ENCODE measurements at places on chromosomes 4 and X. TPM values are rescaled to one million over a fixed set of nuclear protein-coding genes. Genes with fewer than 3 reads are reported as not detected.
A peak's percentile ranks its signal among the peaks of the same experiment; 100 is the strongest.

Gene BEX4
- polyA plus RNA-seq = 4.5 TPM

Gene SLC7A11
- polyA plus RNA-seq = 5.6 TPM

DNA sequence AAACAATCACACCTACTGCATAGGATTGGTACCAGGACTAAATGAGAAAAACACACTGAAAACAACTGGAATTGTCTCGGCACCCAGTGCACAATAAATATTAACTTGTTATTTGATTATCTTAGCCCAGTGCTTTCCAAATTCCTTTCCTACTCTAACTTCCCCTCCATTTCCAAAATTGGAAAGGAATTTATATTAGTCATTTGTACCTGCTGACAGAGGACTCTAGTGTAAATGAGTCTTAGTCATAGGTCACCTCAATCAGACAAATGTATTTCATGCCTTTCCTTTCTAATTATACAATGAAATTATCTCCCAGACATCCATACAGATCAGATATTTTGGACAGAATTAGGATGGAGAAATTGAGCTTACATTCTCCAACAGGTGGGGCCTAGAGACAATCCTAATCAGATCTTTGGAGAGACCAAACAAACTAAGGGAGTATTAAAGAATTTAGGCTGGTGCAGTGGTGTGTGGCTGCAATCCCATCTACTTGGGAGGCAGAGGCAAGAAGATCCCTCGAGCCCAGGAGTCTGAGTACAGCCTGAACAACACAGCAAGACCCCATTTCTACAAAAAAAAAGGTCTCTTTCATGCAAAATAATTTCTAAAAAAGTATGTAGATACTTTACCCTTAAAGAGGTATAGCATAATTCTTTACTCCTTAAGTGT, 10.1 kb downstream of the SH3D19 start:
- DNase-seq = no peak

DNA sequence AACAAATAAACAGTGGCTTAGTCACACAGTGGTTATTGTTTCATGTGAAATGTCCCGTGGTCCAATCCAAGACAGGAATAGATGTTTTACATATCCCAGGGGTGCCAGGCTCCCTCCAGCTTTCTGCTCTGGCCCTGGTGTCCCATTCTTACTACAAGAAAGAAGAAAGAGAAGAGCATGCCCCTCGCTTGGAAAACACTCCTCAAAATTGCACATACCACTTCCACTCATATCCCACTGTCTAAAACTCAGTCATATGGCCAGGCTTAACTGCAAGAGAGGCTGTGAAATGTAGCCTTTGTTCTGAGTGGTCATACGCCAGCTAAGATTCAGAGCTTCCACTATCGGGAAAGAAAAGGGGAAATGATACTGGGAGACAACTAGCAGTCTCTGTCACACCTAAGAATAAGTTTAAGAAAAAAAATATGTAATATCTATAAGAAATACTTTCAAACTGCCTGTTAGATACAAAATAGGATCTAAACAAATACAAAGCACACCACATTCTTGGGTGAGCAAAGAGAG, 306.8 kb upstream of the FAM241A start:
- DNase-seq = no peak

DNA sequence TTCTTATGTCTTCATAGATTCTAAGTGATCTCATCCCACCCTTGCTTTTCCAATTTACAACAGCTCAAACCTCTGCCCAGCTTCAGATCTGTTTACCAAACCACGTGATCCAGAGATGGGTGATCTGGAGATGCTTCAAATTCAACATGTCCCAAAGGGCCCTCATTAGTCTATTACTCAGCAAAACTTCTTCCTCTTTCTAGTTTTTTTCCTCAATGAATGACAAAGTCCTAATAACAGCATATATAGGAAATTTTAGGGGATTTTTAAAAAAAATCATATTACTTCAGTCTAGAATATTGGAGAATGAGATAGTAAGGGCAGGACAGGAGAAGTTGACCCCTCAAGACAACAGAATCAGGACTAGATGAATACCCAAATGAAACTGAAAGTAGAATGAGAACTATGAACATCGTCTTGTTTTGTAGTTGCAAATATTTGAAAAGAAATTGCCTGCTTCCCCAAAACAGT, 127.1 kb downstream of the CFAP299 start:
- no peak for DNase-seq

- peak; percentile 54 for DNase-seq
These were observed 116.2 kb upstream of the KIT start for GRCh38 chr4:54541426-54542118.

DNA sequence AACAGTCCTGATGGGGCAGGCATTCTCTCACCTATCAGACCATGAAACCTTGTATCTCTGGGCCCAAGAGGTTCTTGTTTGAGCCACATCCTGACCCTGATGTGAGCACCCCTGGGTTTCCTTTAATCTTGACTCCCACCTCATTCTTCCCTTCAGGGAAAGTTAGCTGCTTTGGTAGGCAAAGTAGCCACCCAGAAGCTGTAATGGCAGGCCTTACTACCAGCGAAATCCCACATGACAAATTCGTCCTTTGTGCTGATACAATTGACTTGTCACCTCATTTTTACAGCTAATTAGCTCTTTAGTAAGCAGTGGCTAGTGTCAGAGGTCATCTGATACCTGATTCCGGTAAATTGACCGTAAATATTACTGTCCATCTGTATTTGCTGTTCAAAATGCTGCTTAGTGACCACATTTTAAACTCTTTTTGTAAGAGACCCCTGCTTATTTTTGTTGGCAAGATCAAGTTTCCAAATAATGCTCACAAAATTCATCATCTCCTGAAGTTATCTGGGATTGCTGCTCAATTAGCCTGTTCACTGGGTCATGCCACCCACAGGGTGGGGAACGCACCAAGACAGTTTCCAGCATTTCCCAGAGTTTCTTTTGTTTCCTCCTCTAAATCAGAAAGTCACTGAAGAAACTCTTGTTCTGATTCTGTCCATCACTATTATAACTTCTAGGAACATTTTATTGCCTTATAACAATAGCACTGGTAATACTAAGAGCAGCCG, 329.7 kb downstream of the GPAT3 start:
- DNase-seq = no peak

GRCh38 chrX:16914058-16914457, 32.4 kb upstream of the REPS2 start:
- DNase-seq = no peak

DNA sequence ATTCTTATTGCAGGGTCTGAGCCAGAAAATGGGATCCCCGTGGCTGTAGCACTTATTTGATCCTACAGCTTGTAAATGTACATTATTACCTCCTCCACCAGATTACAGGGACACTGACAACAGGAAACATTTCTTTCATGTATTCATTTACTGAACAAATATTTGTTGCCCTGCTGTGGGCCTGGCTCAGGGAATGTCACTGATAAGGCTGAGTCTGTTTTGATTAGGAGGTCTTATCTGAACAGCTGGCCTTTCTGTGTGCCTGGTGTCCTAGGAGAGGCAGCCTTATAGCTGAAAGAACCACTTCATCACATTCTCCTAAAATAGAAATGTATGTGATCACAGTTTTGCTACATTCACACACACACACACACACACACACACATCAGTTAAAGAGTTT, 45.5 kb upstream of the PROM1 start:
- no peak for DNase-seq

GRCh38 chr4:150152766-150153165, 74.5 kb downstream of the DCLK2 start:
- peak; percentile 68 for DNase-seq

Measured in IMR-90 (cell line).